Activated CD4-positive, alpha-beta T cell treated with anti-CD3 and anti-CD28 coated beads, Interleukin-2, Interleukin-4, amounts not matched to agents 100 ng/mL and 50 ng/mL, durations not matched to agents 16 hours and 8 hours (primary cell): ENCODE measurements at places on chromosomes 2 and 18.

DNA sequence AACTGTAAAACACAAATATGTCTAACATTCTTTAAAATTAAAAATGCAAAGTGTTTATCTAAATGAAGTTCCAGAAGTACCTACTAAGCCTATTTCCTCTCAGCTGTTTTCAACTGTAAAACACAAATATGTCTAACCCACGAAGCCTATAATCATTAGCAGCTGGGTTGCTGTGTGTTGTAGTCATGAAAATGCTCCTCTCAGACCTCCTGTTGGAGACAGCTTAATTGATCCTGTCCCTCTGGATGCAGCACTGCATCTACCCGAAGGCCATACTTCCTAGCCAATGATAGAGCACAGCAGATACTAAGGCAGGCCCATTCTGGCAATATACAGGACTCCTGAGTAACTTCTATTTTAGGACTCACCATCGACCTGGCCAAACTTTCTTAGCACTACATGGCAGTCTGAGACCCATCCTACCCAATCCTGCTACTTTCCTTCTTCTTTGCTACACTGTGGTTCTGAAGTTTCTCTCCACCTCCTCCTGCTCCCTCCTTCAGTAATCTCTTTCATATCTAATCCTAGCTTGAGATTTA is 92.5 kb upstream of the RBBP8 start:
- no peak for DNase-seq

DNA sequence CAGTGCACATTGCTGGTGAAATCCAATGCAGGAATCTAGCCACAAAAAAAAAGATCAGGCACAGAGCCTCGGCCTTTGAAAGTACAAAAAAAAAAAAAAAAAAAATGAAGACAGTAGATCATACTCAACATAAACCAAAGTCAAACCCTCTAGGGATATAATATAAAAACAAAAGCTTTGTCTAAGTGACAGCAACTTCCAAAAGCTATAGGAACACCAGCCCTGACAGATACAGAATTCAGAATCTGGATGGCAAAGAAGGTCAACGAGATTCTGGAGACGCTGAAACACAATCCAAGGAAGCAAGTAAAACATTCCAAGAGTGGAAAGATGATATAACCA is 54.0 kb upstream of the SCN1A start:
- no peak for DNase-seq

- no peak for DNase-seq
These were observed 71.1 kb downstream of the PTH2R start for GRCh38 chr2:208477741-208478140.

GRCh38 chr2:96140941-96141623 is 2.8 kb upstream of the ASTL start:
- no peak for DNase-seq

DNA sequence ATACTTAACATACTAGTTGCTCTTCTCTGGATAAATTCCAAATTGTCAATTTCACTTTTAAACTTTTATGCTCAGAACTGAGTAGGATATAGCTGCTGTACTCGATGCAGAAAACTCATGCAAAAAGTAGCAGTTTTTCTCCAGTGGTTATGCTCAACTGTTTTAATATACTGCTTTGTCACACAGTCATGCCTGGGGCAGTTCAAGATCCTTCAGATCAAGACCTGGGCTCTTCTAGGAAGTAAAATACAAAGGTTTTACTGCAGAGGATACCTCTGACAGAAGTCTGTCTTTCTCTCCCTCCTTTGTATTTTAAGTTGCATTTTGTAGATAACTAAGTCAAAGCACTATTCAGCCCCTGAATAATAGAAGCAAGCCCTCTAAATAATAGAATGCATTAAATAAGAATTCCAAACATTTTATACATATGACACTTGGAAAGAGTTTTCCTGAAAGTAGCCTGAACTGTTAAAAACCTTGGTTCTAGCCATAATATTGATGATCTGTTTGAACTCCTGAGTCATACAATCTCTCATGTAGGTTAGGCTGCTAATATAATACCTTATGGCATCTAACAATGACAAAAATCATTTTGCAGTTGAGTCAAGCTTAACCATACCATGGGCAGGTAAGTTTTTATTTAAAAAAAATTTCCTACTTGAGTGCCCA is 183.3 kb upstream of the TRIB2 start:
- DNase-seq: no peak

DNA sequence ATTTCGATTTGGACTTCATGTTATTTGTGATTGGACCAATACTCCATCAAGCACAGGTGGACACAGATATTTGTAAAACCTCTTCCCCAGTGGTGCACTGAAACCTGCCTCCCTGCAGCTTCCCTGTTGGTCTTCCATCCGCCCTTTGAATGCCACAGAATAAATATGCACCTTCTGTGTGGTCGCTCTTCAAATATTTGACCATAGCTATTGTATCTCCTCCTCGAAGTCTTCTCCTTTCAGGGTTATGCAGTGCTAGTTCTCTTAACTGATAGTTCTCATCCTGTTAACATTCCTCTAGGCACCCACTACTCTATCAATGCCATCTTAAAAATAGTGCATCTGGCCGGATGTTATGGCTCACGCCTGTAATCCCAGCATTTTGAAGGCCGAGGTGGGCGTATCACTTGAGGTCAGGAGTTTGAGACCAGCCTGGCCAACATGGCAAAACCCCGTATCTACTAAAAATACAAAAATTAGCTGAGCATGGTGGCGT is 12.5 kb downstream of the SPATS2L start:
- no peak for DNase-seq

GRCh38 chr2:37268111-37268510 is 36.7 kb downstream of the NDUFAF7 start:
- no peak for DNase-seq
